ENCODE measurements at places on chromosomes 12 and 14.

GRCh38 chr12:6018265-6018664 is 73.2 kb upstream of the ANO2 start:
- DNase-seq: no peak

- no peak for DNase-seq
These were observed 542.2 kb upstream of the USP15 start for GRCh38 chr12:61717986-61718385.

DNA sequence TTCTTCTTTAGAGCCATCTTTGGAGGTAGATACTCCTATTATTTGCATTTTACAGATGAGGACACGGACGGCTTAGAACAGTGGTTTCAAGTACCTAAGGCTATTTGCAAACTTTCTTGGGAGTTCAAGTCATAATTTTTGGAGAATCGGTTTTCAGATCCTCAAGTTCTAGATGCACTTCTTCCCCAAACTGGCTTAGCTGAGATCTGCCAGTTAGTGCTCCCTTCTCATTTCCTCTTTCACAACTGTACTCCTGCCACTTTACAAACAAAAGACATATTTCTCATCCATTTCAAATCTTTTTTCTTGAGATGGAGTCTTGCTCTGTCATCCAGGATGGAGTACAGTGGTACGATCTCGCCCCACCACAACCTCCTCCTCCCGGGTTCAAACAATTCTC is 77.3 kb downstream of the HELB start:
- DNase-seq: no peak

DNA sequence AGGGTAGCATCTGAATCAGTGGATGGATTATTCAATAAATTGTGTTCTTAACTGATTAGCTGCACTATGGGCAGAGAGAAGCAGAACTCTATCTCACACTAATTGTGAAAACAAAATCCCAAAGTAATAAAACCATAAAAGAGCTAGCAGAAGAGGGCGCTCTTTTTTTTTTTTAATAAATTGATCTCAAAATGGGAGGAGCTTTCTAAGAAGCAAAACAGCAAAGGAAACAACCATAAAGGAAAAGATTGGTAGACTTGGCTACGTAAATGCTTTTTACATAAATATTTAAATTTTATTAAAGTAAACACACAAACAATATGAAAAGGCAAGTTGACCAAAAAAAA is 1.5 kb upstream of the TM7SF3 start:
- DNase-seq: peak; percentile 66

GRCh38 chr12:80233926-80234325 is 134.6 kb downstream of the OTOGL start:
- no peak for DNase-seq

DNA sequence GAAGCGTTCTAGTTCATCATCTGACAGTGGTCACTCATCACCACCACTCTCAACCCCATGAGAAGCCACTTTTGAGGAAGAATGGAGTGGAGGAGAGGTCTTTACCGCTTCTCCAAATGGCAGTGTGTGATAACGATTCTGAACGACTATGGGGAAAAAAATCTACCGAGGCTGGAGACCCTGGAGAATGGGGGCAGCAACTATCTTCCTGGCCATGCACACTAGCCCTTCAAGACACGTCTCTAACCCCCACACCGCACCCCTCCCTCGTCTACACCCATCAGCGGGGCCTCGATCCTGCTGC is 365 bp downstream of the ING4 start:
- no peak for DNase-seq

DNA sequence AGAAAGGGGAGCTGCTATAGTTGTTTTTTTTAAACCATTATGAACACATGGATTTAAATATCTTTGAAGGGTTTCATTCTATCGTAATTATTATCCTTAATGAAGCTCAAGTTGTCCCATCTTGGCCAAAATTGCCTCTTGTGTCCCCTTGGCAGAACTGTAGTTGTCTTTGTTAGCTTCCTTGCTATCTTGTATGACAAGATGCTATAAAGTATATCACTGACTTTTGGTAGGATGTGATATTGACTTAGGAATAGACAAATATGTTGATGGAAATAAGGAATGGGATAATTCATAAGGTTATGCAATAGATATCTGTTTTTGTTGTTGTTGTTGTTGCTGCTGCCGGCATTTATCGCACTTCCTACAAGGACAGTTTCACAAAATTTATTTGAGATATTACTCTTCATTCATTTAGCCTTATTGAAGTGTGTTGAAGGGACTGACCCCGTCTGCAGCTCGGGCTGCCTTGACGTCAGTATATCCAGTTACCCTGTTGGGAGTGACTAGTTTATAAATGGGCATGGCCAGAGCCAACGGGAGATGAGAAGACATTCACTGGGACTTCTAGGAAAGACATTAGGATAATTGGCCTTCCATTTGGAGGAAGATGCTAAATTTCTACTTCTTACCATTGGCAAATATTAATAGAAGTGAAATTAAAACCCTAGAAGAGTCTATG is 26.1 kb upstream of the APOLD1 start:
- no peak for DNase-seq

GRCh38 chr14:36835128-36835527 is 173.5 kb downstream of the PAX9 start:
- DNase-seq: no peak

- no peak for DNase-seq
These were observed 24.3 kb upstream of the SNAPC1 start for GRCh38 chr14:61737915-61738314.

- DNase-seq: no peak
These were observed 152.3 kb downstream of the PHETA1 start for GRCh38 chr12:111216387-111217159.

GRCh38 chr12:15839682-15840081 is 42.5 kb upstream of the STRAP start:
- DNase-seq: no peak

DNA sequence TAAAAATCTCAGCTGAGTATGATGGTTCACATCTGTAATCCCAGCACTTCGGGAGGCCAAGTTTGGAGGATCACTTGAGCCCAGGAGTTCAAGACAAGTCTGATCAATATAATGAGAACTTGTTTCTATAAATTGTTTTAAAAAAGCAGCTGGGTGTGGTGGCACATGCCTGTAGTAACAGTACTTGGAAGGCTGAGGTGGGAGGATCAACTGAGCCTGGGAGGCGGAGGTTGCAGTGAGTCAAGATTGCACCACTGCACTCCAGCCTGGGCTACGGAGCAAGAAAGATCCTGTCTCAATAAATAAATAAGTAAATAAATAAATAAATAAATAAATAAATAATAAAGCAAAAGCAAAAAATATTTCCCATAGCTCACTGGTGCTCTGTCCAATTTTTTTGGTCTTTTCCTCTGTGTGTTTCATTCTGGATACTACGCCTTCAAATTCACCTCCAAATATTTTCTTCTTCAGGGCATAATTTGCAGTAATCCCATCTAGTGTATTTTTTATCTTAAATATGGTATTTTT is 32.7 kb upstream of the SNX6 start:
- DNase-seq: no peak

- no peak for DNase-seq
These were observed 926.2 kb downstream of the VRK1 start for GRCh38 chr14:97723351-97723750.

- DNase-seq: no peak
These were observed 142.8 kb upstream of the FKBP4 start for GRCh38 chr12:2652011-2652400.

DNA sequence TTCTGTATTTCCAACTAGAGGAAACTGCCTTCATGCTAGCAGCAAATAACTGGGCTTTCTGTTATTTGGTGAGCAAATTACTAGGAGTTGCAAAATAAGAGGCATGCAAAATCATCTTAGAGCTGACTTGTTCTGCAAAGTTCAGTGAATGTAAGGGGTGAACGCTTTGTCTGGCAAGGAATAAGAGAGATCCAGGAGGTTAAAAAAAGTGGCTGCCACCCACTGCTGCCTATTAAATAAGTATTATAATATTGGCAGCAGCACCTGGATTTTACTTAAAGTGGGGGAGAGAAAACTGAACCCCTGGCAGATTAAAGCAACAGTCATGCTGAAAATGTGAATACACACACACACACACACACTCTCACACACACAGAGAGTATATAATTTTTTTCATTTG is 557.0 kb downstream of the FLRT2 start:
- DNase-seq: no peak

DNA sequence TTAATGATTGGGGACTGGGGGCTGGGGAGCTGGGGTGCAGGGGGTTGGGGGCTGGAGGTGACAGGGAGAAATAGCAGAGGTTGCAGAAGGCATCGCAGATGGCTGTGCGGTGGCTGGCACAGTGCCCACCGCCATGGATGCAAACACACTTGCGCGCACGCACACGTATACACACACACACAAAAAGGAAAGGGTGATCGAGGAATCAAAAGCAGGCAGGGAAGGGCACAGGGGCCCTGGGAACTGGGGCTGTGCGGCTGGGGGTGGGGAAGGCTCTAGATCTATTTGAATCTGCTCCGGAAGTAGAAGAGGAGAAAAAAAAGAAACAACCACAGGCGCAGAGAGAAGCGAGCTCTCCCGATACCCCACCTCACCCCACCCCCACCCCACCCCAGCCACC is 39.4 kb downstream of the ZFHX2 start:
- no peak for DNase-seq

DNA sequence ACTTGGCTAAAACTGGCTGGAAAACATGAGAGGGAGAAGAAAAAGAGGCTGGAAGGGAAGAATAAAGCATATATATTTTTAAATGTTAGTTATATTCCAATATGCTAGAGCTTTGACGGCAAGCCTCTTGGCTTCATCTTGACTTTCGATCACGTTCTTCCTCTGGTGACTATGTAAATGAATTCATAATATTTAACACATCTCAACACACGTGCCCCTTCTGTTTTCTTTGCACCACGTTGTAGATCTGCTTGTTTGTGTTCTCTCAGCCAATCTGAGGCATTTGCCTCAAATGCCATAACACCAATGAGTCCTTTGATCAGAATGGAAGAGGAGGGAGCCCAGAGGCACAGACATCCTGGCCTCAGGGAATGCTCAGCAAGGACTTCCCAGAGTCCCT is 45.4 kb upstream of the TRIM9 start:
- no peak for DNase-seq

DNA sequence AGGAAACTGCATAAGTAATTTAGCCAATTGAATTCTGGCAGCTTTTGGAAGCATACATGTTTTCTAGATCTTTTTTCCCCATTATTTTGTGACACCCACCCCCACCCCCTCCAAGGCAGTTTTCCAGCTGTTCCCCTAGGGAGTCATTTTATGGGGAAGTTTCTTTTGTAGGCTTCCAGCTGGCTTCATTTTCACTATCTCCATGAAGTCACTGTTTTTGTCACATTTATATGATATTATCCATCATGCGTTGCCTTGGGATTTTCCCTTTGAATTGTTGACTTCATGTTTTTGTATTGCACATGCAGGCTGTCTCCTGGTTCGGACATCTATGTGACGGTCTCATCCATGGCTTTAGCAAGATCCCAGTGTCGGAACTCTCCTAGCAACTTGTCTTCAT is 233.6 kb upstream of the RGS6 start:
- DNase-seq: no peak

DNA sequence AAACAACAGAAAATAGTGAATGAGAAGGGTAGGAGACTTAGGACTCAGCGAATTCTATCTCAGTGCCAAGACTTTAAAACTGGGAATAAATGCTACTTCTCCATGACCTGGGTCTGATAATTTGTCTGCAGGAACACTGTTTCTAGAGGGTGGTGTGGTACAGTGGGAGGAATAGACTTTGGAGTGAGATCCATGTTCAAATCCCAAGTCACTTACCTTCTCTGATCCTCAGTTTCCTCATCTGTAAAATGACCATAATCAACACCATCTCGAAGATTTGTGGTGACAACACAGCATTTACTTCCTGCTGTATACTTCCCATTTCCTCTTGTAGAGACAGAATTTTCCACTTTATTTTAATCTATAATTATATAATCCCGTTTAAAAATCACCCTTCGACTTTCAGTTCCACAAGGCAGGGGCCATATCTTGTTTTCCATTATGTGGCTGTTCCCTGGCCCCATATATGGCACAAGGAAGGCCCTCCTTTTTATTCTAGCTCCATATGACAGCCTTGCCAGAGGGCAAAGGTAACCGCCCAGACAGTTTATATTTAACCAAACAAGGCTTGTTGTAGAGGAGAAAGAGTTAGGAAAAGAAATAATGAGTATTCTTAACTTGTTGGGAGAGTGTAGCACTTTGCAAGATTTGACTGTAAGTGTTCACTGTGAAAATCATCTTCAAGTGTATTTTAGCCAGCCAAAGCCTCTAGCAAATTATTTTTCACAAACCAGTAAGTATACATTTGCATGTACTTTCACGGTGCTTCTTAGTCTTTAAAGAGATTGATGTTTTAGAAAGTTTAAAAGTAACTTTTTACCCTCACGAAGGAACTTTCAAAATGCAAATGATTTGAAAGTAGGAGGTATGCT is 243.1 kb downstream of the AKAP6 start:
- DNase-seq: no peak

DNA sequence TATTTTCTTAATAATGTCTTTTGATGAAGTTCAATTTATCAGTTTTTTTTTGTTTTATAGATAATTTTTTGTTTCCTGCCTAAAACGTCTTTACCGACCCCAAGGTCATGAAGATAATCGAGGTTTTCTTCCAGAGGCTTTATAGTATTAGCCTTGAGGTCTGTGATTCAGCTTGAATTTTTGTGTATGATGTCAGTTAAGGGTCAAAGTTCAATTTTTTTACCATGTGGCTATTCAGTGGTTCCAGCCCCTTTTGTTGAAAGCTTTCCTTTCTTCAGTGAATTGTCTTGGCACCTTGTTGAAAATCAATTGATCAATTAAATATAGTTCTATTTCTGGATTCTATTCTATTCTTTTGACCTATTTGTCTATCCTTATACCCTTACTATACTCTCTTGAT is 3.2 kb upstream of the MGST1 start:
- no peak for DNase-seq

- no peak for DNase-seq
These were observed 23.8 kb upstream of the KIF26A start for GRCh38 chr14:104114421-104115130.

DNA sequence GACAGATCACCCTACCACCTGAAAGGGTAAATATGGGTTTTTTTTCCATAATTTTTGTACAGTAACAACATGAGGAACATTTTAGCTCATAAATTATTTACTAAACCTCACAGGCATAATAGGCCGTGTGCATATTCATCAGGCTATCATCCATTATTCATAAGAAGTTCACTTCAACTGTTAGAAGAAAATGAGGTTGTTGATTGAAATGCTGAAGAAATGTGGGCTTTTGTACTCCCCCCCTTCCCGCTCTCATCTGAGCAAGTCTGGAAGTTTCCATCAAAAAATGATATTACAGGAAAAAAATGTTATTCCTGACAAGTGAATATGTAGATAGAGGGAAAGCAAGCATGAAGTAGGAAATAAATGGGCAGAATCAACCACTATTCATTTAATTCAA is 7.9 kb upstream of the POU6F1 start:
- DNase-seq: no peak

DNA sequence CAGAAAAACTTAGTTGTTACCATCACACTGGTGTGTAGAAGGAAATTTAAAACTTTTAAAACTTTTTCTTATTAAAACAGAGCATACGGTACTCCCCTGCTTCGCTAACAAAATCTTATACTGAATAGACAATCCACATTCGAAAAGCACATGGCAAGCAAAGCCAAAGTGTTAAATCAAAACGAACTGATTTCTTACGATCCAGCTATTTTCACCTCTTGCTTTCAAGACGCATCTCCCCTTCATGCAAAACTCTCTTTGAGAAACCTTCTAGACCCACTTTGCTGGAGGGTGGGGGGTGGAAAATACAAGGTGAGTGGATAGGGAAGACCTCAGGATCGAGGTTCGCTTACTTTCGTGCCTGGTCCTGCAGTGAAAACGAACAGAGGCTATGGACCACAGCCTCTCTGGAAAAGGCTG is 328 bp downstream of the INTS13 start:
- DNase-seq: no peak

Data from astrocyte of the spinal cord (primary cell).